ENCODE measurements at places on chromosomes 13 and 19.

DNA sequence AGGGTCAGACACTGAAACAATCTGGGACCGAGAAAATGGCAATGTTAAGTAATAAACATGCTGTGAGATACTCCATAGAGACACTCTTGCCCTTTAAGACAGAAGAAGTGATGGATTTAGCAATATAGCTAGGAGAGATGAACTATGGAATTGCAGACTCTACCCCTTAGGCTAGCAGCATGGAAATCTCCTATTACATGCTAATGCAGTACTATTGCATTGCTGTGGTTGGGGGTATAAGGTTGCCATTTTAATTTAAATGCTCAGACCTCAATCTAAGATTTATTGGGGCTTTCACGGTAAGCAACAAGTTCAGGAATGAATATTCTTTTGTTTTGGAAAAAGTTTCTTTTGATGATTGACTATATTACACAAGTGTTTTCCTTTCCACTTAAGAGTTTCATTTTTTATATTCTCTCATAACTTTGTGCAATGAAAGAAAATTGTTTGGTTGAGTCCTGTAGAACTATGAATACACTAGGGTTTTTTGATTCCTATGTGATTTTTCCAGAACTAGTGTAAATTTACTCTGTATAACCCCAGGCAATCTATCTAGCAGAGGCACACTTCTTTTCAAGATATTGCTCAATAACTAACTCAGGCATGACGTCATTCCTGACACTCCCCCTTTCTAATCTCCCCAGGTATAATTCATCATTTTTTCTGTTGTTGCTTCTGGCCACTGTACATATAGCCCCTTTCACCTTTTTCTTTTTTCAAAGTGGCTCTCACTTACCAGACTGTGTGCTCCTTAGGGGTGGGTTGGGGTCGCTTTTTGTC is 394.7 kb upstream of the KLF12 start:
- no peak for DNase-seq

DNA sequence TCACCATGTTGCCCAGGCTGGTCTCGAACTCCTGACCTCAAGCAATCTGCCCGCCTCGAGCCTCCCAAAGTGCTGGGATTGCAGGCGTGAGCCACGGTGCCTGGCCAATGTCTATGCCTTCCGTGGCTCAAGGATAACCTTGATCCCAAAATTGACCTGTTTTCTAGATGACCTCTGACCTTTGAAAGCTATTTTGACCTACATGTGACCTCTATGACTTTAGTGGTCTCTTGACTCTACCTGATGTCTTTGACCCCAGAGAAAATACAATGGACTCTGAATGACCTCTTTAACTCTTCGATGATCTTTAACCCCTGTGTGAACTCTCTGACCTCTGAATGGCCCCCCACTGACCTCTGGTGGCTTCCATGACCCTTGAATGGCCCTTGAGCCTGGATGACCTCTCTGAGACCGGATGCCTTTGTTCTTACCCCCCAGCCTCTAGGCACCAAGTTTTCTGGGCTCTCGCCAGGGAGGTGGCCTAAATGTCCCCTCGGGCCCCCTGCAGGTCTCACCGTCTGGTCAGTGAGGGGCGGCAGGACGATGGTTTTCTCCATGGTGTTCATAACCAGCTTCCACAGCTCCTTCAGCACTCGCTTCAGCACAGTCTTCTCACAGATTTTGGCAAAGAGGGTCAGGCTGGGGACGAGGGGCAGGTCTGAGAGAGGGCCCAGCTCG is 63.7 kb downstream of the UNC13A start:
- DNase-seq, result no peak

GRCh38 chr13:73967397-73968165 is 166.6 kb downstream of the KLF12 start:
- no peak for DNase-seq

DNA sequence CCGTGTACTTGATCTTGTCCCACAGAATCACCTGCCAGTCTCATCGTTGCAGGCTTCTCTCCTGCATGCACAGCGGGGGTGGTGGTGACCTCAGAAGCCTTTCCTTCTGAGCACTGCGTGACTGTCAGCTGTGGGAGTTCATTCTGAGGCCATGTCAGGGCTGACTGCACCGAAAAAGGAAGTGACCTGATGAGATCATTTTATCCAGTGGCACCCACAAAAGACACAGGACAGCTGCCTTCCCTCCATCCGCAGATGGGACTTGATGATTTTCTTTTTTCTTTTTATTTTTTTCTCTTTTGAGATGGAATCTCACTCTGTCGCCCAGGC is 89.7 kb downstream of the RAB20 start:
- DNase-seq, result peak; percentile 85

DNA sequence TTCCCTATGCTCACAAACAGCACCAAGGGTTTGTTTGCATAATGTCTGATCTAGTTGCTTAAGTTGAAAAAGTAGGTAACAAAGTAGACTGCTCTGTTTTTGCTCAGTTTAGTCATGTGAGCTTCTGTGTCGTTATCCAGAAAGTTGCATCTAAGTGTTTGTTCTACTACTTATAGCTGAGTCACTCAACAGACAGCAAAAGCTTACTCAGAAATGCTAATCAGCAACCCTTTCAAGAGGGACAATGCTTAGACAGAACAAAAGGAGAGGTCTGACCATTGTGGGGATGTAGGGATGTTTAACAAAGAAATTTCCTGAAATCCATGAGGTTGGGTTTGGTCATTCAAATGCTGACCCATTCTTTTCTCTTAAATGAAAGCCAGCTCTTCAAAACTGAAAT is 106.4 kb downstream of the ATP8A2 start:
- no peak for DNase-seq

- no peak for DNase-seq
Measured at GRCh38 chr13:75352641-75353327, 129.2 kb downstream of the TBC1D4 start.

- no peak for DNase-seq
Measured at GRCh38 chr19:39203372-39204341, at the start of gene SYCN. Gene SYCN (minus strand): TSS chr19:39204263. CDS start chr19:39204254, 9 bp downstream.

DNA sequence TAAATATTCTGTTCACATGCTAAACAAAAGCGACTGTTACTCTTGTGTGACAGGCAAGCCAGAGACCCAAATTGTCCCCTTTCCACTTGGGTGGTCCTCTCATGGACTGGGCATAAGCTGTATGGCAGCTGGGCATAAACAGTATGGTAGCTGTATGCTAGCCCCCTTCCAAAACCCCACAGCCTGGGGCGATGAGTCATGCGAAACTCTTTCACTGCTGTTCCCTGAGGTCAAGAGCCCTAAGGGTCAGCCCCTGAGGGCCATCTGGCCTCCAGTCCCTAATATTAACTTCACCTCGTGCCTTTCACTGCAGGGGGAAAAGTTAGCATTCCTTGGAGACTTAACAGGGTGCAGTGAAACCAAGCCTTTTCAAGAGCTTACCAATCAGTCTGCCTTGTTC is 45.6 kb upstream of the ZNF562 start:
- no peak for DNase-seq

DNA sequence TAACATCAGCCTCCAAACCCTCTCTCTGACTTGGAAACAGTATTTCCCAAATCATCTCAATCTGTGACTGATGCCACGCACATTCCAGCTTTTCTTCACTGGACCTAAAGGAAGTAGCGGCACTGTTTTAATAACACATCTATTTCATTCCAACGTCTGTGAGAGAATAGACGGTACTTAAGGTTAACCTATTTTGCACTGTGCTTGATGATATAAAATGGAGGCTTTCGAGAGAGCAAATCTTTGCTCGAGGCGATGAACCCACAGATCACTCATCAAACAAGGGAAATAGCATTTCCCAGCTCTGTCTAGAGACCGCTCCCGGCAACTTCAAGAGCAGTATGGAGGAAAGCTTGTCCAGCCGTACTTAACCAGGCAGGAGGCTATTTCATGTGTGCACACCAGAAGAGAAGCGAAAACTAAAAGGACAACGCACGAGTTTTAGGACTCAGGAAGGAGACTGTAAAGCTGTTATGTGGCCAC is 2.9 kb downstream of the UBL3 start:
- DNase-seq, result no peak
